Jurkat, Clone E6-1 (cell line): ENCODE measurements at places on chromosomes 3 and 15.

DNA sequence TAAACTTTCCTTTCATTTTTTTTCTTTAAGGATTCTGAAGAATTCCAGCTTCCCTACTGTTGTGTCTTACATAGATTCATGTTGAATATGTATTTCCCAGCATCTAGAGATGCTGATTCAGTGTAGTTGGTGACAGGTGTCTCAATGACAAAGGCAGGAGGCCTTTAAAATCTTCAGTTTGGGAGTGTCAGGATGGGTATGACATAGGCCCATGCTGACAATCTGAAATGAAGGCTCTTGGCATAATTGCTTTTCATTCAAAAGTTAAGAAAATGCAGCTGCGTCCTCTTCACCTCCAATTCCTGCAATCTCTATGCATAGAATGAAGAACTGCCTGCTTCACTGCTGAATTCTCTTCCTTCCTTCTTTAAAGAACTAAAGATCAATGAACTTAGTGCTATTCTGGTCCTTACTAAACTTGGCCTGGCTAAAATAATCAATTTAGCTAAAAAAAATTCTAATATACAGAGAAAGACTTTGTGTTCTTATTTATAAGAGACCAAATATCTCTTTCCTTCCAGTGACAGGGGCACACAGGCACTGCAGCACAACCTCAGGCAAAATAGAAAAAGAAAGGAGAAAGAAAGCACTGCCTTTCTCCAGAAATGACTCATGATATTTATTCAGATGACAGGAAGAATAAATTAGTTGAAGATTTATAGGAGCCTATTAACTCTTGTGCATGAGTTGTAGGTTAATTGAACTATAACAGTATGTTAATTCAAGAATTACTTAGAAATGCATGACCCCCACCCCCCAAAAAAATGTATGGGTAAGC, 152.6 kb upstream of the GBE1 start:
- DNase-seq = no peak

DNA sequence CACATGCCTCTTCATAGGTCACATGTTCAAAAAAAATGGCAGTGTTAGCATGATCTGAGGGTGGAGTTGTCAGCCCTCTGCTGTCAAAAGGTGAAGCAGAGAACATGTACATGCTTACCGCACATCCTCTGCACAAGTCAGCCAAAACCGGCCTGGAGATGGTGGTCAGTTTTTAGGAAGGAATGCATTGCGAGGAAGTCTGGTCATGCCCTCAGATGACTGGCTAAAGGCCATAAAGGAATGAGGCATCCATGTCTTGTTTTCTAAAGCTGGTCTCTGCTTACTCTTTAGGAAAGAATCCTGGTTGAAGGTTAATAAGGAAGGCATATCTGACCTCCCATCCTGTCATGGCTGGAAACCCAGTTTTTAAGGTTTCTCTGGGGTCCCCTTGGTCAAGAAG, 292.0 kb upstream of the CCDC54 start:
- DNase-seq = no peak

DNA sequence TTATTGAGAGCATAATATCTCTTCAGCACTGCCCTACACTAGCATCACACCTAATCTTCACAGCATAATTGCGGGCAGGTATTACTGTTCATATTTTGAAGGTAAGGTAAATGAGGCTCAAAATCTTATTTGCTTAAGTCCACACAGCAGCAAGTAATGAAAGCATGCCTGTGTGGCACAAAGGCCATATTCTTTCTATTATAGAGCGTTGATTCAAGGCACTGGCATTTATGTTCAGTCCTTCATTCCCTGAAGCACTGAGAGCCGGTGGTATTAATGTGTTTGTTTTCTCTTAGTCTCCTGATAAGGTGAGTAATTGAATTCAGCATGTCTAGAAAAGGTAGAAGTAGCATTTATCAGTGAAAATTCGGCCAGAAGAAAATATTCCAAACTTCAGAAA, 231.2 kb downstream of the BBX start:
- DNase-seq = no peak

GRCh38 chr3:50519471-50520089, 16.1 kb upstream of the CACNA2D2 start:
- peak; percentile 47 for DNase-seq

DNA sequence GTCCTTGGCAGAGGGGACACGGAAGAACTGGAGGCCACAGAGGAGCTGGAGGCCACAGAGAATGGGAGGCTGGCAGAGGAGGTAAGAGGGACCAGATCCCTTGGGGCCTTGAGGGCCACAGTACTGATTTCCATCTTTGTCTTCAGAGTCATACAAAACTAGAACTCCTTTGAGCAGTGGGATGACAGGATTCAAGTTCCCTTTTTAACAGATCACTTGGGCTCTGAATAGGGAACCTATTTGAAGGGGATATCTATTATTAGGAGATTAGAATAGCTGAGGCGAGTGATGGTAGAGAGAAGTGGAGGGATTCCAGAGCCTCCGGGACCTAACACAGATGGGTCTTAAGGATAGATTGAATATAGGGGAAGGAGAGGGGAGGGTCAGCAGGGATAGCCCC, 55.7 kb downstream of the OXNAD1 start:
- no peak for DNase-seq

- no peak for DNase-seq
Measured at GRCh38 chr3:17023006-17023664, 138.4 kb downstream of the PLCL2 start.

DNA sequence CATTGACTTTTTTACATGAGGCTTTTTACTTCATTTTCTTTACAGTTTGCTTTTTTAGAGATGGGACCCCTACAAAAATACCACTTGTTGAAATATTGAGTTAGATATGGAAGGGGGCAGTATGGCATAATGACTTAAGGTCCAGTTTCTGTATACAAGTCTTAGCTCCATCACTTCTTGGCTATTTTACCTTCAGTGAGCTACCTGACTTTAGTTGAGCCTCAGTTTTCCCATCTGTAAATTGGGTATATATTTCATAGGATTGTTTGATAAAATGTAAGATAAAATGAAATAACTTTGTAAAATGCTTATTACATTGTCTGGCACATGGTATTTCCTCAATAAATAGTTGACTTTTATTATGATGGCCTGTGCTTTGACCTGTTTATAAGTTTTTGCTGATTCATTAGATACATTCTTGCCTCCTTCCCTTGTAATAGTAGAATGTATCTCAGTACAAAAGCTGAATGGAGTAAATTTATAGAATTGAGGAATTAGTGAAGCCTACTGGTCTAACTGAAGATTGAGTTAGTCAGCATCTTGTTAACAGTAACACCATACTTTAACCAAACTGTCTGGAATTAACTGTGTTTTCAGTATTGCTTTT, 27.6 kb downstream of the TBC1D23 start:
- no peak for DNase-seq

DNA sequence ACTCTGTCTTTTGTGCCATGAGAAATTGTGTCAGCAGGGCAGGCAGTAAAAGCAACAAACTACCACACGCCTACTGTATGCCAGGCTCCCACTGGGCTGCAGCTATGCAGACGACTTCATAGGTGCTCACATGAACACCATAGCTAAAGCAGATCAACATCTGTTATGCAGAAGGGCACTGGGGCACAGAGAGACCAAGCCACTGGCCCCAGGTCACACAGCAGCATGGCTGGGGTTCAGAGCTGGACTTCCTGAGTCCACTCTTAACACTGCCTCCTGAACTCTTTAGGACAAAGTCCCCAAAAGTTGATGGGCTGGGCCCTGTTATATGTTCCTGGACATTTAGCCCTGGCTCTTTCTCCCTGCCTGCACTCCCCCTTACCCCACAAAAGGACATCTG, 12.4 kb downstream of the TPRA1 start:
- no peak for DNase-seq

GRCh38 chr3:54304877-54305276, 182.5 kb downstream of the CACNA2D3 start:
- no peak for DNase-seq

DNA sequence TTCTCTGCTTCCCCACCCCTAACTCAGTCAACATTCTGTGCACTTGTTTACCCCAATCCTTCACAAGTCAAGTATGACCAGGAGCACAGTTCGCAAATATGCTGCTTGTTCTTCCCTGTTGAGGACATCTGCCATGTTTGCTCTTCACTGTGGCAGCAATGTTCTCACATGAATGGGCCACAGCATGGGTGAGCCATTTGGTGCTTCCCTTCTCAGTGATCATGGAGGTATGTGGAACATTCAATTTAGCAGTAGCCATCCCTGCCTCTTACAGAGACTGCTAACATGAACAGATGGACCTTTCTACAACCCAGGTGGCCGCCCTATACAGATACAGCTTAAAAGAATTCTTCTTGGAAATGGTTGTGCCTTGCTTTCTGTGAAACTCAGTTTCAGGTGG, 660.1 kb upstream of the SGO1 start:
- no peak for DNase-seq

- DNase-seq = no peak
Measured at GRCh38 chr3:122668930-122669730, 11.5 kb upstream of the PARP14 start.

DNA sequence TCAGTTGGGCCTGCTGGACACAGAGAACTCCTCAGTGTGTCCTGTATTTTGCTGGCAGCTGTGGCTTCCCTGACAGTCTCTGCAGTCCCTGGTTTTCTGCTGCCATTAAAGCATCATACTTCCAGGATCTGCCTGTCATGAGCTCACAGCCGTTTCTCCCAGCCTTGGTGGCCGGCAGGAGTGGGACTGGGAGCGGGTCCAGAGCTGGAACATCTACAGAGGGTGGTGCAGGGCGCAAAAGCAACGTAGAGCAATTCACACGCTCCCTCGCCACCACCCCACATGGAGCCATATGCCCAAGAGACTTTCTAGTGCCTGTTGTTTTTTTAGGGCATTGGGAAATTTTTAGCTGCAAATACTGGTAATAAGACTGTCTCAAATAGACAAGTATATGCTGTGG, 33.6 kb downstream of the ABTB1 start:
- DNase-seq = no peak

GRCh38 chr15:43872416-43873020, 45.7 kb downstream of the WDR76 start:
- DNase-seq = peak; percentile 34

- no peak for DNase-seq
Measured at GRCh38 chr3:27380433-27381357, 11.5 kb upstream of the NEK10 start.

- DNase-seq = no peak
Measured at GRCh38 chr3:104909198-104909597, 457.5 kb upstream of the ALCAM start.

DNA sequence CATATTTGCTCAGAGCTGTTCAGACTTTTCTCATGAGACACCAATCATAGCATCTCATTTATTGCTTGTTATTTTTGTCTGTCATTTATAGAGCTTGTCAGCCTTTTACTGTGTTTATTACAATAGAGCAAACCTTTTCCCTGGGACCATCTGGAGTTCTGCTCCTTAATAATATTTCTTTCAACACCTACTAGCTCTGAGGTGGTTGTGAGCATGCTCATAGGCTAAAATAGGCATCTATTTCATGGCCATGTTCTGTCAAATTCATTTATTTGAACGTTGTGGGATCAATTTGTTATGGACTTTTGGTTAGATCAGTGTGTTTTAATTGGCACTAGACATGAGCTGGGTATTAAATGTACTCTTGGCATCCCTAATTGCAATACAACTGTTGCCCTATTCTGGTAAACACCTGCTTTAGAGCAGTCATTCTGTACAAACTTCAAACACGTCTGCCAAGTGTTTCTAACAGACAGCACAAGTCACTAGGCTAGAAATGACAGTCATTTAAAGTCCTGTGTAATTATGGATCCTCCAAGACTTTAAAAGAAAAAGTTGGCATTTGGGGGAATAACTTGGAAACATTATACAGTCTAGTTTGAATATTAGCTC, 766.3 kb downstream of the ZNF385D start:
- no peak for DNase-seq

- no peak for DNase-seq
Measured at GRCh38 chr3:183563536-183563874, 8.0 kb upstream of the KLHL6 start.

DNA sequence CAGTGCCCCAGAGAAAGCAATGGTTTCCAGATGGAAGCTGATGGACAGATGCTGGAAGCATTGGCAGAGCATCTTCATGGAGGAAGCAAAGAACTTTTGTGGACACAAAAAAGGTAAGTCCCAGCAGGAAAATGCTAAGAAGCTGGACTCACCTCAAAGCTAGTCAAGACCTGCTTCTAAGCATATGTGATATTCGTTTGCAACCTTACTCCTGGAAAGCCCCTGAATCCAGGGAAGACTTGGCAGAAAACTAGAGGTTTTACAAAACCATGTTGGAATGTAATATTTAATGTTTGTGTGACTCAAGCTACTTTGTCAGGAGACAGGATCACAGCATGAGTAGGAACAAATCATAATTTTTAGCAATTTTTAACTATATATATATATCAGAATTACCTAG, 288.2 kb downstream of the BCHE start:
- DNase-seq = no peak

GRCh38 chr3:153028381-153028780, 133.6 kb upstream of the RAP2B start:
- no peak for DNase-seq

DNA sequence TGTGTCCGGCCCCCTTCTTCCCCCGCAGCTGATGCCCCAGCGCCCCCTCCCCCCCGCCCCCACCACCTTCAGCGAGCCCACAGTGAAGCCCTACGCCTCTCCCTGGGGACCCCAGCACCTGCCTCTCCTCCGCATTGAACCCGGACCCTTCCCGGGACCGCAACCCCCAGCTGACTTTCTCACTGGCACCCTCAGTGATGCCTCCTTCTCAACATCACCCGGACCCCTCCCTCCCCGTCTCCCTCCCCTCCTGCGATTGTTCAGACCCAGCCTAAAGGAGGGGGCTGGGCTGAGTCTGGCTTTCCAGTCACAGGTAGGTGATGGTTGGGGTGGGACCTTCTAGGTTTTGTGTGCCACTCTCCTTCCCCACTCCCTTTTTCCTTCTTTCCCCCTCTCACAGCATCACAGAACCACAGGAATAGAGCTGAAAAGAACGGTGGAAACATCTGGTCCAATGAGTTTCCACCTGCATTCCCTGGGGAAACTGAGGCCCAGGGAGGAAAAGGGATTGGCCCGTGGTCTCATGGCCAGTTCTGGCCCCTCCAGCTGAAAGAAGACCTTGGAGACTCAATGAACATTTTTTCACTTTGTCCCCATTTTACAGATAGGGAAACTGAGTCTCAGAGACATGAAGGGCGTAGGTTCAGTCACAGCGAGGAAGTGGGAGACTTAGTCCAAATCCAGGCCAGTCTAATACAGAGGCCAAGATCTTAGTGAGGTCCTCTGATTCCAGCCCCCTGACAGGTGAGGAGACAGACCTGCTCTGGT, 828 bp downstream of the CAND2 start:
- no peak for DNase-seq

- DNase-seq = no peak
Measured at GRCh38 chr3:63726656-63727055, 74.2 kb downstream of the SNTN start.
